D341Med (cell line): ENCODE measurements at places on chromosomes 5 and 9.

DNA sequence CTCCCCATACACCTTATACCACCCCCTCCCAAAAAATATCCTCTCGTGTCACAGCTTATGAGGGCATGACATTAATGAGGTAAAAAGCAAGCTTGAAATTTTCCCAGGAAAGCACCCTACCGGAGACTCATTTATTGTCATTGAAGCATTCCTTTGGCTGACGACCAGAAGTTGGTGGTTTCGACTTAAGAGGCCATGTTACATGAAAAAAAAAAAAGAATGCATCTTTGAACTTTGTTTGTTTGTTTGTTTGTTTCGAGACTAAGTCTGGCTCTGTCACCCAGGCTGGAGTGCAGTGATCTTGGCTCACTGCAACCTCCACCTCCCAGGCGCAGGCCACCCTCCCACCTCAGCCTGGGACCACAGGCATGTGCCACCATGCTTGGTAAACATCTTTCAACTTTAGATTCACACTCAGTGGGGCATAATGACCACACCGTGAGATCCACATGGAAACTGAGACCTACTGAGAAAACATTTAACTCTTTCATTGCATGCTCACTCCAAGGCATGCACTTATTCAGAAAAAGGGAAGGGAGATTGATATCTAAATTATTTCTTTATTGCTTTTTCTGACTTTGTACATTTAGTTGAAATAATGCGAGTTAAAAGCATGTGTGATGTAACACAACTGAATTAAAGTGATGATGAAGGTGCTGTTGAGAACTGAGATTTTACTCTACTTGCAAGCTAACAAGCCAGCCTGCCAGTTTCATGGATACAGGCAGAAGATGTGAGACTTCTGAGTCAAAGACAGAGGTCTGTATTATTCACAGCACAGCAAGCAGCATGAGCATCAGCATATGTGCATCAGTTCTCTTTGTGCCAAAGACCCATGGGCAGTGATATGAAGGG lies 5.1 kb upstream of the RAB14 start:
- DNase-seq: no peak

DNA sequence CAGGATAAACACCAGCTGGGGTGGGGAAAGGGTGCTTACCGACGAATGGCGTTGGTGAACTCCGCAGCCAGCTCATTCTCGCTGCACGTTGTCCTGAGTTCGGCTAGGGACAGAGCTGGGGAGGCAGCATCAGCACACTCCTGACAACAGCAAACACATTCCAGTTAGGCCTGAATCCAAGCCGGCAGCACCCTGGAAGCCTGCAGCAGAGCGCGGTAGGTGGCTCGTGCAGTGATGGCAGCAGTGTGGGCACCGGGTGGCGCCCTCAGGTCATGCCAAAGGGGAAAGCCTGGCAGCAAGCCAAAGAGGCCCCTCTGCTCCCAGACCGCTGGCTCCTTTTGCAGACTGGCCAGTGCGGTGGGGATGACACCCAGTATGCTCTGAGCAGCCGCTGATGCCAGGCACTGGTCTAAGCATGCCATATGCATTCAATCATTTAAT lies 66.9 kb downstream of the DCP2 start:
- DNase-seq: peak; percentile 78

GRCh38 chr5:25754895-25755294 lies 1110.1 kb upstream of the CDH10 start:
- DNase-seq: no peak

DNA sequence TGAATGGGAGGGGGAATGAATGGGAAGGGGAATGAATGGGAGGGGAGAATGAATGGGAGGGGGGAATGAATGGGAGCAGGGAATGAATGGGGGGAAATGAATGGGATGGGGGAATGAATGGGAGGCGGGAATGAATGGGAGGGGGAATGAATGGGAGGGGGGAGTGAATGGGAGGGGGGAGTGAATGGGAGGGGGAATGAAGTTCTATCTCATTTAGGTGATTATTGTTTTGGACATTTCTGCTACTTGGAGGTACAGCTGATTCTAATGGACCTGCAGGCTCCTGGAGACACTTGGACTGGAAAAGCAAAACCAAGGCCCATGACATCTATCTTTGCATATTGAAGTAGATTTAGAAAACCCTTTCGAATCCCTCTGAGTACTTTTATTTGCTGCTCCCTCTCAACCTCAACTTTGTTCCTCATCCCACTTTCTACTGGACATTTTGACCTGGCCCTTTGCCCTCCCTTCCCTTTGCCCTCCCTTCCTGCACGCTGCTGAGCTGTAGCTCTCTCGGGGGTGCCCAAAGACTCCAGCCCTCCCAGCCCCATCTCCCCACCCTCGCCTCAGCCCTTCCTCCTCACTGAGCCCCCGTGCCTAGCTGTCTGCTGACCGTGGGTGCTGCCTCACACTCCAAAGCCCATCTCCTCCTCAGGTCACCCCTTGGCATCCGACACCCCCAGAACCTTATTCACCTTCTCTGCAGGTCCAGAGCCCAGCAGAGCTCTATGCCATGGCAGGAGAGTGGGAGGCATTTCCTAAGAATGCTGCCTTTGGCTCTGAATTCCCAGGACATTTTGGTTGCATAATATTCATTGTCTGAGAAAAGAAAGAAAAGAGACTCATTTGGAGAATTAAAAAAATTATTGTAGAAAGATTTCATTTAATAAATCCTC lies 19.9 kb upstream of the LPCAT1 start:
- peak; percentile 11 for DNase-seq

DNA sequence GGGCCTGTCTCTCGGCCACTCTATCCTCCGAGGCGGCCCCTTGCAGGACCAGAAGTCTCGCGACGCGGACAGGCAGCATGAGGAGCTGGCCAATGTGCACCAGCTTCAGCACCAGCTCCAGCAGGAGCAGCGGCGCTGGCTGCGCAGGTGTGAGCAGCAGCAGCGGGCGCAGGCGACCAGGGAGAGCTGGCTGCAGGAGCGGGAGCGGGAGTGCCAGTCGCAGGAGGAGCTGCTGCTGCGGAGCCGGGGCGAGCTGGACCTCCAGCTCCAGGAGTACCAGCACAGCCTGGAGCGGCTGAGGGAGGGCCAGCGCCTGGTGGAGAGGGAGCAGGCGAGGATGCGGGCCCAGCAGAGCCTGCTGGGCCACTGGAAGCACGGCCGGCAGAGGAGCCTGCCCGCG lies 283.5 kb downstream of the ARHGEF28 start:
- no peak for DNase-seq

DNA sequence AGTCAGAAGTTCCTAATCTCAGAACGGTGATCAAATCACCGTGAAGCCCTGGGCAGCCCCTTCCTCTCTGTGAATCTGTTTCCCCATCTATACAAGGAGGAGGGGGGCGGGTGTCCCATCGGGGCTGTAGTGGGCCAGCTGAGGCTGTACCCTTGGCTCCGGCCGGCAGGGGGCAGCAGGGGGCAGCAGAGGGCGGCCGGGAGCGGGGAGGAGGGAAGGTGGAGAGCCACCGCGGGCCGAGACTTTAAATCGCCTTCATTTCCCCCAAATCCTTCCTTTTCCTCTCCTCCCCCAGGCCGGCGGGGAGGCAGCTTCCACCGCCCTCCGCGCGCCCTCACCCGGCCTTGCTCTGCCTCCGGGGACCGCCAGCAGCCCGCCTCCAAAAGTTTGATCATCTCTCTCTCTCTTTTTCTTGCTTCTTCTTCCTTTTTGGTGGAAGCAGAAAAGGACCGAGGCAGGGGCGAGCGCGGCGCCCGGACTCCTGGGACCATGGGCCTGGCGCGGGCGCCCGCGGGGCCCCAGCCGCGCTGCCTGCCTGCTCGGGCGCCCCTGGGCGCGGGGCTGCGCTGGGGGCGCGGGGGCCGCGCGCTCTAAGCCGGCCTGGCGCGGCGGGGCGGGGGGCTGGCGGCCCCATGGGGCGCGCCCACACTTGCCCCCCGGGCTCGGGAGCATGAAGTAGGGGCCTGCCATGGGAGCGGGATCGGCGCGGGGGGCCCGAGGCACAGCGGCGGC lies at the start of gene COL27A1:
TSS of gene COL27A1 (plus strand) at position 275 of the 732 bp plus-strand sequence. CDS start at position 689, 414 bp downstream.
- peak; percentile 94 for DNase-seq
